Activated T-helper 1 cell treated with Interleukin-2 at 50 U/mL for 16 hours (primary cell): ENCODE measurements at places on chromosomes 2 and 18.

- DNase-seq, result no peak
Observed at GRCh38 chr2:143158551-143159485, 29.6 kb downstream of the ARHGAP15 start.

DNA sequence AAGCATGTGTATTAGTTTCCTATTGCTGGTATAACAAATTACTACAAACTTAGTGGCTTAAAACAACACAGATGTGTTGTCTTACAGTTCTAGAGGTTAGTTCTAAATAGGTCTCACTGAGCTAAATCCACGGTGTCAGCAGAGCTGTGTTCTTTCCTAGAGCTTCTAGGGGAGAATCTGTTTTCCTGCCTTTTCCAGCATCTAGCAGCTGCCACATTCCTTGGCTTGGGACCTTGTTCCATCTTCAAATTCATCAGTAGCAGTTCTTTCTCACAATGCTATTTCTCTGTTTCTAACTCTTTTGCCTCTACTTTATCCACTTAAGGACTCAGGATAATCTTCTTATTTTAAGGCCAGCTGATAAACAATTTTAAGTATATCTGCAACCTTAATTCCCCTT, 32.2 kb upstream of the CREB1 start:
- no peak for DNase-seq

DNA sequence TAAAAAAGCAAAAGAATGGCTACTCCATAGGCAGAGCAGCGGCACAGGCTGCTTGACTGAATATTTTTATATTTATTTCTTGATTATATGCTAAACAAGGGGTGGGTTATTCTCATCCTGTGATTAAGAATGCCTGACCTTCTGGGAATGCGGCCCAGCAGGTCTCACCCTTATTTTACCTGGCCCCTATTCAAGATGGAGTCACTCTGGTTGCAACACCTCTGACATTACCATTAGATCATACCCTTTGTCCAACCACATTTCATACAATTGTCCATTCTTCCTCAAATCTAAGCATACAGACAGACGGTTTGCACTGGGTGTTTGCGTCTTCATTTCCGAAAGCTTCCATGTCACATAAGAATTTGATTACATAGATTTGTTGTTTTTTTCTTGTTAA, 168.2 kb downstream of the GALNT1 start:
- DNase-seq, result no peak

DNA sequence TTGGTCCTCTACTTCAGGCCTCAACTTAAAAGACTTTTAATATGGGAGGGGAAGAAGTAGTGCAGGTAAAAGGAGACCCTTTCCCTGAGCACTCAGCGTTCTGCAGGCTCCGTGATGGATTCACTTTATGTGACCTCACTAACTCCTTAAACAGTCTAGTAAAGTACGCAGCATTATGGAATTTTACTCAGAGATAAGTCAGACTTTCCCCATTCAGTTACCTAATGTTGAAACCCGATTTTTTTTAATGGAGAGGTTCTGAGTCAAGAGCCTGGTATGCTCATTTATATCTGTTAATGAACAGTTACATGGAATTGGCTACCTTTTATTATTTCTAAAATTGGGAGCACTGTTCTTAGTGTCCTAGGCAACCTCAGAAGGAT, 34.1 kb downstream of the RASGRP3 start:
- DNase-seq, result no peak

DNA sequence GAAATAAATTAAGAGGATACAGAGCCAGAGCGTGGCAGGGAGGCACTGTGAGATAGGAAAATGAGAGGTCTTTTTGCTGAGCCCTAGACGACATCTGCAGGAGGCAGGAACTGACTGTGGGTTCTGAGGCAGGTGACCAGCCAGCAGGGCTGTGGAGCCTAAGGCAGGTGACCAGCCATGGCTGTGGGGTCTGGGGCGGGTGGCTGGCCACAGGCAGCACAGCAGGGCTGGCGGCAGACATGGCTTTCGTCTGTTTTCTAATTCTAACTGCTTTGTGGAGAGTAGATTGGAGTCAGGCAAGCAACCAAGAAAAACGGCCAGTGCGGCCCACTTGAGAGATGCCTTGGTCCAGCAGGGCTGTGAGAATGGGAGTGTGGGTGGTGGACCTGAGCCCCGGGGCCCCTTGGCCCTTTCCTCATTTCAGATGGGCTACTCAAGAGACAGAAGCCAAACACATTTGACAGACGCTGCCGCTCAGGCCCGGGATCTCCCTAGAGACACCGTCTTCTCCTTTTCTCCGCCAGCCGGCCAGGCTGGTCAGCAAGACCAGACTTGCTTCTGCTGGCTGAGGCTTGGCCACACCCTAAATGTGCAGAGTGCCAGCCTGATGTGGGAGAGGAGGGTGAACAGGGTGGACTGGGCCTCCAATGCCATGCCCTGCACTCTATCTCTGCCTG, 19.7 kb upstream of the GNAL start:
- no peak for DNase-seq

- DNase-seq, result no peak
Observed at GRCh38 chr2:128275498-128276045, 43.1 kb downstream of the HS6ST1 start.

GRCh38 chr2:183371545-183371944, 247.3 kb downstream of the NUP35 start:
- DNase-seq, result no peak

DNA sequence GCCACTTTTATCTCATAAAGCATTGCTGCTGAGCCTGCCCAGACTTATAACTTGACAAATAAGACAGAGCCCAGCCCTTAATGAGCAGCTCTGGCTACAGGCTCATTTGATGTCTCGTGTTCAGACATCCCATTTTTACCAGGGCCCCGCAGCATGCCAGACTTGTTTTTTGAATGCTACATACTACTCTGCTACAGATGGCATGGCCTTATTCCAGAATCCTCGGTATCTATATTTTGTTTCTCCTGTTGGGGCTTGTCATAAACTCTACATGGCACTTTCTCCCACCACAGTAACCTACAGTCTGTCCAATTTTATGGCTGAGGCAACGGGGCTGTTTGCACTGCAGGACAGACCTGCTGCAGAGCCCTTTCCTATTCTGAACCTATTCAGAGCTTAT, 179.0 kb upstream of the DDX18 start:
- DNase-seq, result no peak

DNA sequence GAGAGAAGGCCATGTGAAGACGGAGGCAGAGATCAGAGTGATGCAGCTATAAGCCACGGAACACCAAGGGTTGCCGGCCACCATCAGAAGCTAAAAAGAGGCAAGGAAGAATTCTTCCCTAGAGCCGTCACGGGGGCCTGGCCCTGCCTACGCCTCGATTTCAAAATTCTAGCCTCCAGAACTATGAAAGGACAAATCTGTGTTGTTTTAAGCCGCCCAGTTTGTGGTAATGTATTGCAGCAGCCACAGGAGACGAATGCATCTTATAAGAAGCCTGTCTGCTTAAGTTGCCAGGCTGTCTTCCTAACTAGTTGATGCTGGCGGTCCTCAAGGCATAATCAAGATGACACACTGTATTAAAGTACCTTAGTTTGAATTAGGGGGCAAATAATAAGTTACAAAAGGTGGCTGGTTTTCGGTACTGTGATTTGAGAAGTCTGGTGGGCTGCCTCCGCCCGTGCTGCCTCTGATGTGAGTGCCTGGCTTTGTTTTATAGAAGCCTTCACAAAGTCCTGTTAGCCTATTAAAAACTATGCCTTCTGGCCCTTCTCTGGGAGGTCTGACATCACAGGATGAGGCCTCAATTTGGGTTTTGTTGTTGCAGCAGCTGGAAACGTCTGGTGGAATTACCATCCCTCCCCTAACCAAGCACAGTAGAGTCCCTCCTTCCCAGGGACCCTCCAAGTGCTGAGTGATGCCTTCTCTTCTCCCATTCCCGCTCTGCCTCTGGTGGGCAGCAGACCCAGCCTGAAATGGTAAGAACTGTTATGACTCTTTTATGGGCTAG, 53.6 kb downstream of the SRD5A2 start:
- DNase-seq, result no peak

- DNase-seq, result no peak
Observed at GRCh38 chr2:100195942-100196341, 53.6 kb upstream of the AFF3 start.

DNA sequence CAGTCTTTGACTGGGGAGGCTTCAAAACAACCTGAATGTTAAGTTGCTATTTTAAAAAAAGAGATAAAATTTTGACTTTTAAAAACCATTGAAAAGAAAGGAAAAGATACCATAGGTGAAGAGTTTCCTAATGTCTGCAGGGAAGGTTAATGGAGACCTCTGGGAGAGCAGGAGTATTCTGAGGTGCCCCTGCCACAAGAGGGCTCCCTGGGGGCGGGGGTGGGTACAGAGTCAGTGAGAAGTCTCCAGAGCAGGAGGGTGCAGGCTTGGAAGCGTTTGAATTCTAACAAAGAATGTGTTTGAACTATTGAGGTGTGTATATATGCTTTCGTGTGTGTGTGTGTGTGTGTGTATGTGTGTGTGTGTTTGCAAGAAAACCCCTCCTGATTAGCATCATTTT, 46.7 kb upstream of the ST6GAL2 start:
- no peak for DNase-seq

DNA sequence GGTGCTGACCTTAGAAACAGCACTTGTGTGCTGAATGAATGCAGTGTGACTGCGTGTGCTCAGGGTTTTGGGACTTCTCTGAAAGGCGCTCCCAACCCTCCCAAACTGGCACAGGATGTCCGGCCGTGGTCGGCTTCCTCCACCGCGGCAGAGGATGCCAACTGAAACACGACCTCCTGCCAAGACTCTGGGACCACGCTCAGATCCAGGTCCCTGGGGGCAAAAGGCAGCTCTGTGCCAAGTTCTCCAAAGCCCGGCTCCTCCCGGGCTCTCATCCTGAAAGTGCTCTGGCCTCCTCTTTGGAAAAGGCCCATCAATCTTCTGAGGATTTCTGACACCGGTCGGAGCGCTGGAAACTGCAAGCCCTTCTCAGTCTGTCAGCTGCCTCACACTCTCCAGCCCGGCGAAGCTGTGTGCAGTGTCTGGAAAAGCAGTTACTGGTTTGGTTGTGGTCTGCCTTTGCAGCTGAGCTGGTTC, 32.3 kb upstream of the ZBTB7C start:
- no peak for DNase-seq

DNA sequence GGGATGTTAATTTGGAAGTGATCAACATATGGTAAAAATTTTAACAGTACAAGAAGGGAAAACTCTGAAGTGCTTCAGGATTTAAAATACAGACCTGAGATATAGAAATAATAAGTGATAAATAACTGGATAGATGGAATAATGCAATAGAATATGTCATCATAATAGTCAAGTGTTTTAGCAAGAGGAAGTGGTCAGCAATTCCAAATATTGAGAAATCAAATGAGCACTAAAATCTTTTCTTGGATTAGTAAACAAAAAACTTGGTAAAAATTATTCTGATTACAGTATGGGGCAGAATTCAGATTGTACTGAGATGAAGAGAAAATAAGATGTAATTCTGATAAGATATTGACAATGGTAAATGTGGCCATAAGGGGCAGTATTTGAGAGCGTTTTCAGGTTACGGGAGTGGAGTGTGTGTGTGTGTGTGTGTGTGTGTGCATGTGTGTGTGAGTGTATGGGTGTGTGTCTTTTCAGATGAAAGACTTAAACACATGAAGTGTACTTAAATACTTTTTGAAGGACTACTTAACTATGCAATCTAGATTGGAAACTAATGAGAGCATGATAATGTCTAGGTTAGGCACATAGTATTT, 217.9 kb upstream of the ITGA4 start:
- no peak for DNase-seq

- no peak for DNase-seq
Observed at GRCh38 chr2:147173189-147173581, 671.6 kb upstream of the ACVR2A start.

- no peak for DNase-seq
Observed at GRCh38 chr18:3889803-3890202, 439.8 kb downstream of the TGIF1 start.

- no peak for DNase-seq
Observed at GRCh38 chr2:239820836-239821693, 204.1 kb downstream of the NDUFA10 start.

DNA sequence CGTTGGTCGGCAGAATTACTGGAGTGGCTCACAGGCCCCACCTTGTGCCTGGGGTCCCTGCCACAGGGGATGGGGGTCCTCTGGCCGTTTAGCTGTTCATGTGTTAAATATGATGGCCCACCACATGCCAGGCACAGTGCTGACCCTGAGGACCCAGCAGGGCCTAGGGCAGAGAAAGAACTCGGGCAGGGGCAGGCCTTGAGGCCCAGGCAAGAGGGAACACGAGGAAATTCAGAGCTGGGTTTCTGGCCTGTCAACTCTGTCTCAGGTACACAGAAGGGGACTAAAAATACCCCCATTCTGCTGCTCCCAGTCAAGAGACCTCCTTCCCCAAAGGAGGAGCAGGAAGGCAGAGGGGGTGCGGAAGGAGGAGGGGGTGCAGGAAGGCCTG, 66.2 kb downstream of the DNMT3A start:
- DNase-seq, result no peak

- no peak for DNase-seq
Observed at GRCh38 chr2:172969609-172970008, 106.0 kb upstream of the MAP3K20 start.

- DNase-seq, result no peak
Observed at GRCh38 chr2:202005272-202005887, 28.3 kb upstream of the FZD7 start.

- DNase-seq, result no peak
Observed at GRCh38 chr2:112706170-112706664, 14.6 kb upstream of the NT5DC4 start.

GRCh38 chr2:233362742-233363141, 8.4 kb downstream of the DGKD start:
- no peak for DNase-seq

DNA sequence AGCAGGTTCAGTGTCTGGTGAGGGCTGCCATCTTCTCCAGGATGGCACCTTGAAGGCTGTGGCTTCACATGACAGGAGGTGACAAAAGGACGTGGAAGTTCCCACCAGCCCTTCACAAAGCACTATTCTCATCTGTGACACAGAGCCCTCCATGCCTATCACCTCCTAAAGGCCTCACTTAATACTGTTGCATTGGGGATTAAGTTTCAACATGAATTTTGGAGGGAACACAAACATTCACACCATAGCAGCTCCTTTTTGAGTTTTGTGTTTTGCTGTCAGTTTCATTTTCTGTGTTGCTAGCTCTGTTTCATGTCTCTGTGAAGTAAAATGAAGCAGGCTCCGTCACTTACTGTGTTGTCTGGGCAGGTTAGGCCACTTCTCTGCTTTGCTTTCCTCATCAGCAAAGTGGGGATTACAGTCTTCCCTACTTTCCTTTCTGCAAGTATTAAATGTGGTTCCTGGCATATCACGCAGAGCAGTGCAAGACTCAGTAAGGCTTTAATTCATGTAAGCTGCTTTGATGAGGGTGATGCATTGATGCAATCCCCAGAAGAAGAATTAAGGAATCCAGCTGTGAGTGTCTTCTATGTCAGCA, 31.6 kb downstream of the LIMS1 start:
- no peak for DNase-seq
